ENCODE measurements at places on chromosomes 16 and 17.

DNA sequence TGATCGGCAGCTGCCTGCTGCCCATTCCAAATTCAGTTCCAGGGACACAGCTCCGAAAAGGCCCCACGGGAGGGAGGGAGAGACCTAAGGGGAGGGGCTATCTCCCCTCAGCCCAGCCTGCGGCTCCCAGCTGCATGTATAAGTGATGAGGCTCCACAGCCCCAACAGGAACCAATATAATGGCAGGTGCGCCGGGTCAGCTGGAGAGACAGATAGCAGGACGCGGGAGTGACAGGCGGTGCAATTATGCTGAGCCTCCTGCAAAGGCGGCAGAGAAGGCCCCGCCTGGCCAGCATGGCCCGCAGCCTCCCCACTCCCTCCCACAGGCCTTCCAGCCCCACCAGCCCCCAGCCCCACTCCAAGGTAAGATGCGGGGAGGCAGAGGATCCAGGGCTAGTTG, 8.1 kb upstream of the C1QL1 start:
- DNase-seq = no peak

DNA sequence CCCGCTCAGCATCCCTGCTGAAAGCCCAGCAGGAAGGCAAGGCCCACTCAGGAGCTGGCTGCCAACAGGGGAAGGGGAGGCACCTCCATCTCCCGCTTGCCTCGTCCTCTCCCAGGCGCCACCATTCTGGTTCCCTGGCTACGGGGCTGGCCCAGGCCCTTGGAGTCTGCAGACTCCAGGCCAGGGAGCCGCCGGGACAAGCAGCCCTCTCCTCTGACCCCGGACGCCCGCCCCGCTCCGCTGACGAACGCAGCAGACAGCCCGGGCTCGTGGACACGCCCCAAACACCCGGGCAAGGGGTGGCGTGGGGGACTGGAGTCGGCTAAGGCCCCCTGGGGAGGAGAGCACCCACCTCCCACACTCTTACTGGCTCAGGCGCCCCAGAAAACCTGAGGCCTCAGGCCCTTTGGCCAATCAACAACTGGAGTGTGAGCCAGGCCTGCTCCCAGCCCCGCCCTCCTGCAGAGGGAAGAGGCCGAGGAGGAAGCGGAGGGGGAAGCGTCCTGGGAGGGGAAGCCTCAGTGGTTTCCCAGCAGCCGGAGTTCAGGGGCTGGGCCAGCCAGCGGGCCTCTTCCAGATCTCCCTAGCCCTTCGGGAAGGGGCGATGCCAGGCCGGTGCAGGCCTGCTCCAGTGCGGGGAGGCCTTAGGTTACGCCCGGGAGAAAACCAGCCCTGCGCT, 4.2 kb downstream of the MNT start:
- DNase-seq = peak; percentile 100

DNA sequence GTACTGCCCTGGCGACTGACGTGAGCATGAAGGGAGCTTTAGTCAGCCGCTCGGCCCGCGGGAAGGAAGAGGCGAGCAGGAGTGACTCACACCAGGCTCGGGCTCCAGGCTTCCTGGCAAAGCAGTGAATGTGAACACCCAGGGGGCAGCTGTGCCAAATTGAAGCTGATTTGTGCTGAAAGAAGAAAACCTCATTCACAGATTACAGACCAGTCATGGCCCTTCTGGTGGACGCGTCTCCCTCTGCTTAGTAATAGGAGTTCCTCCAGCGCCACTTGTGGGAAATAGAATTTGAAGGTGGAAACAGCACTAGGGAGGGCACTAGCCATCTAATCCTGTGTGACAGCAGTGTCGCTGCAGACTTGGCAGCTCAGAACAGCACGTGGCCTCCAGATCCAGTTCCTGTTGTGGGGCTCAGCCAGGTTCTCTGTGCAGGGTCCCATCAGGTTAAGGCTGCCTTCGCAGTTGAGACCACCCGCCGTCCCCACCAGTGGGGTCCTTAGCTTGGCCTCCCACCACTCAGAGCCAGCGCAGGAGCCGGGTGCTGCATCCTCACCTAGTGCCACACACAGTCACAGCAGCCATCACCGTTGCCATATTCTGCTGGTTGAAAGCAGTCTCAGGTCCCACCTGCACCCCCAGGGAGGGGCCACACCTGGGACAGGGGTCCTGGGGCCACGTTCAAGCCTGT, 164.5 kb upstream of the CHMP6 start:
- DNase-seq = peak; percentile 94

DNA sequence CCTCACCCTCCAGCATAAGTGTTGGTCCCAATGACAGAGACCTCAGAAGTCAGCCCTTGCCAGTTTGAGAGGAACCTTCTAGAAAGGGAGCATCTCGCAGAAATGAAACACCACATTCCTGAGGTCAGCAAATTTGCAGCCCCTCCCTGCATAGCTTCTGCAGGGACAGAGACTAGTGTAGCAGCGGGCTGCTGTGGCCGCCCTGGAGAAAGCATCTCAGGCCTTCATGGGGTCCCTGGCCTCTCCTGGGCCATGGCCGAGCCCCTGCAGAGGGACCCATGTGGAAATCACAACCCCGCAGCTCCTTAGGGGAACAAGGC, 11.4 kb downstream of the HS3ST6 start:
- no peak for DNase-seq

GRCh38 chr16:69064764-69065313, 40.6 kb upstream of the HAS3 start:
- no peak for DNase-seq

GRCh38 chr17:78366109-78366848, 6.4 kb upstream of the SOCS3 start:
- DNase-seq = peak; percentile 39

GRCh38 chr16:50887500-50888298, 145.8 kb downstream of the CYLD start:
- DNase-seq = no peak

- DNase-seq = peak; percentile 27
Observed at GRCh38 chr16:88815901-88816589, 4.3 kb upstream of the APRT start.

DNA sequence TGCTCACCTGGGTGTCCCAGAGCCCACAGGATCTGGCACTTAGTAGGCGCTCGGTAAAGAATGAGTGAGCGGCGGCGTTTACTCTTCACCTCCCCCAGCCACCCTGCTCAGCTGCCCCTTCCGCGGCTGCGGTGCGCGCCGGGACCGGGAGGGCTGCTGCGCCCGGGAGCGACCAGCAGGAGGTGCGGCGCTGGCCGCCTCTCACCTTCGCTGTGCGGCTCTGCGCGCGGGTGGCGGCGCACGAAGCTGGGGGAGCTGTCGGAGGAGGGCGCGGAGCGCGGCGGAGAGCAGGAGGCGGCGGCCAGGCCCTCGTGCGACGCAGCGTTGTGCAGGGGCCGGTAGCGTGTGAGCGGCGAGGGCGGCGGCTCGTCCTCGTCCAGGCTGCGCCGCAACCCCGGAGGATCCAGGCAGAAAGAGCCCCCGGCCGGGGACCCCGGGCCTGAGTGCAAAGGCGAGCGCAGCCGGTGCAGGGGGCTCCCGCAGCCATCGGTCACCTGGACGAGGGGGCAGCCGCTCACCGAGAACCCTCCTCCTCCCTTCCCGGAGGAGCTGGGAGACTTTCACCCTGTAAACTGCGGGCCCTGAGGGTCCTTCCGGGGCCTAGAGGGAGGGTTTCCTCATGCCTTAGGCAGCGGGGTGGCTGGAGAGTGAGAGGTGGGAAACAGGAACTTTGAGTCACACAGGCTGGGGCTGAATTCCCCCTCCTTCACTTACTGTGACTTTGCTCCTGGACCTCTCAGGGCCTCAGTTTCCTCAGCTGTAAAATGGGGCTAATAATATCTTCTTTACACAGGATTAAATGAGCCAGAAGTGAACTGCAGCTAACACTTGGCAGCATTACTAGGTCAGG, 12.5 kb downstream of the SAMD14 start:
- peak; percentile 74 for DNase-seq
